ENCODE measurements at places on chromosomes 1 and 21.

GRCh38 chr1:180785887-180786286 is 126.8 kb upstream of the KIAA1614 start:
- no peak for DNase-seq

DNA sequence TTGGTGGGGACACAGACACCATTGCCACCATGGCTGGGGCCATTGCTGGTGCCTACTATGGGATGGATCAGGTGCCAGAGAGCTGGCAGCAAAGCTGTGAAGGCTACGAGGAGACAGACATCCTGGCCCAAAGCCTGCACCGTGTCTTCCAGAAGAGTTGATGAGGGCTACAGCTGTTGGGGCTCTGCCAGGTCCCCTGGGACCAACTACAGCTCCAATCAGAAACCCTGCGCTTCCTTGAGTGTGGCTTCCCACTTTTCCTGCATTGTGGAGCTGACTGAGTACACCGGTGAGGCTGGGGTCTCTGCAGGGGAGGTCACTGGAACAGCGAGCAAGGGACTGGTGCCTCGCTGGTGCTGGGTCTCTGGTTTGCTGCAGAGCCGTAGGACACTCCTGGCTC is 4.5 kb downstream of the ADPRS start:
- no peak for DNase-seq

GRCh38 chr1:235317168-235317567 is 10.8 kb downstream of the ARID4B start:
- DNase-seq: no peak

DNA sequence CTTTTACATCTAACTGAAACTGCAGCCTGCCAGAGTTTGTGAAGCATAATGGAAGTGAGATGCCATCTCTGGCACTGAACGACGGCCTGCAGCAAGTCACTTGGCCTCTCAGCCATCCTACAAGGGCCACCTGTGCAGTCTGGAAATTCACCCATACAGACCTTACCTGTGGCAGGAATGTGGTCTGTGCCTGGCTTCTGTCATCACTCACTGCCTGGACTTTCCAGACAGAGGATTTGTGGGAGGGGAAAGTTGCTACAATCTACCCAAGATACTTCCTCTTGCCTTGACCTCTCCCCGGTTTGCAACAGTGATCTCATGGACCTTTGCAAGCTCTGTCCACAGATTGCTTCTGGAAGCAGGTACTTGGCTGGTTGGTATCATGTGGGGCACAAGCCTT is 58.4 kb upstream of the ATP1B1 start:
- DNase-seq: no peak

GRCh38 chr1:111182052-111182451 is 18.4 kb downstream of the DENND2D start:
- DNase-seq: no peak

GRCh38 chr1:38198621-38199020 is 152.0 kb upstream of the POU3F1 start:
- no peak for DNase-seq

GRCh38 chr21:36079010-36079649 is 9.3 kb downstream of the CBR1 start:
- DNase-seq: no peak

DNA sequence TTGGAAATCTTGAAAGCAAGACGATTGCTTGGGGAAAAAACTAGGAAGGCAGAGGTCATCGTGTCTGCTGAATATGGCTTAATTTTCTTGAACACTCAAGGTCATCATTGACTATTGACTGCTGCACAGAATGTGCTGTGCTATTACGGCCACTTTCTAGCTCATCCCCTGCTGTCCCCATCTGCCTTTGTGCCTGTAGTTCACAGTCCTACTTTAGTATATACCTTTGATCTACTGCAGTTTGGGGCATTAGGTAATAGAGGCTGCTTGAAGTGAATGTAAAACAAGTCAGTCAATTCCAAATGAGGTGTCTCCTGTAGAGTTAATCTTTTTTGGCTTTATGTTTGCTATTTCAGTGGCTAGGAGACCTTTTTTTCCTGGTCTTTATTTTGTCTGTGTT is 8.3 kb downstream of the RAB4A start:
- no peak for DNase-seq

DNA sequence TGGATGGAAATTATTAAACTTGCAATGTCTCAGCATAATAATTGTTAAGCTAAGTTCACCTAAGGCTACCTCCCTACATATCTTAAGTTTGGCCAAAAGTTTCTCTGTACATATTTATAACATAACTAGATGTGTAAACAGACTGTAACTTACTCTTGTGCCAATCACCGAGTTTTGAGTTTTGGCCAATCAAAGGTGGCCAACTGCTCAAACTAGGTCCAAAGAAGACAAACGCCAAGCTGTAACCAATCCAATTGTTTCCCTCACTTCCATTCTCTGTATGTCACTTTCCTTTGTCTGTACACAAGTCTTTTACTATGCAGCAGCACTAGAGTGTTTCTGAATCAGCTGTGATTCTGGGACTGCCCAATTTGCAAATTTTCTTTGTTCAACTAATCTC is 197.8 kb downstream of the LYPLAL1 start:
- DNase-seq: no peak

GRCh38 chr1:239987103-239987745 is 104.5 kb upstream of the FMN2 start:
- DNase-seq: no peak

DNA sequence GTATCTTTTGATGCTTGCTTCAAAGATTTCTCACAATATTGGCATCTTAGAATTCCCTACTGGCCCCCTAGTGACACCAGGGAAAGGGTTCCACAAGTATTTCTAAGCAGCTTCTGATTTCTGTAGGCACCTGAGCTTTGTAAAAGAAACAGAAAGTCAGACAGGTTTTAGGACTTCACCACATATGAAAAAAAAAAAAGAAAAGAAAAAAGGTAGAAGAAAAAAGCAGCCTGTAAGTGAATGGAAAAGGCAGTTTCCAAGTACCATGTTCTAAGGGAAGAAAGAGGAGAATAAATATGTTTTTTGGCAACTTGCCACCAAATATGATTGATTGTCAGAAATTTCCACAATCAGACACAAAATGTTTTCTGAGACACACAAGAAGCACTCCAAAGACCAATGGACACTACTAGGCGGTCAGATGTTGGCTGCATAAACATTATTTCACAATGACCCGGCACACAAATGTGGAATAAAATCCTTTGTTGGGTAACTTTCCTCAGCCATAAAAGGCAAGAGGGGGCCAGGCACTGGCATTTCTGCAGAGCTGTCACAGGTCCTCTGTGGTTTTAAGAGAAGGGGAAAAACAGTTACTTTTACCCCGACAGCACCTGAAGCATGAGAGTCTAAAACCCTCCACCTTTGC is 12.7 kb upstream of the CPLANE2 start:
- no peak for DNase-seq

DNA sequence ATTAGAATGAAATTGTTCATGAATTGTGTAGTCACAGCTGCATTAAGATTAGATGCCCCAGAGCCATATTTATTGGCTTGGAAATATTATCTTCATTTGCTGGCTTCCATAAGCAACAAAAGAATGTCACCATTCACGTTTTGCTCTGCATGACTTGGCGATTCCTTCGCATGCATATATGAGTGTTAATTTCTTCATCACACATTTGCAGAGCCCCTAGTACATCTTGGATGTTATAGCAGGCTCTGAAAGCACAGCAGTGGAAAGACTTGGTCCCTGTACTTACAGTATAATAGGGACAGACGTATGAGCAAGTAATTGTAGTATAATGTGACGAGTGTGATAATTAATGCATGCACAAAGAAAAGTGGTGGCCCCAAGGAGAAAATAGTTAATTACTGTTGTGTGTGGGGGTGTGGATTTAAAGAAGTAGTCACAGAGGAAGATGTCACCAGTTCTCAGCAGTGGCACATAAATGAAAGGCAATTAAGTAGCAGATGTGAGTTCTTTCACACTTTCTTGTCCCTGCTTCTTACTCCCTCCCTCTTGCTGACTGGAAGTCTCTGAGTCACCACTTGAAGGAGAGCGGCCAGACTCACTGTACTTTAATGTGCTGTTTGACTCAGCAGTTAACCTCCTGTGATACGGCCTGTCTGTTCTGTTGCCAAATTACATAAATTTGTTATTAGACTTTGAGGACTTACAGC is 21.0 kb downstream of the S100A10 start:
- DNase-seq: no peak

- no peak for DNase-seq
Observed at GRCh38 chr1:19712928-19713327, 48.3 kb downstream of the HTR6 start.

DNA sequence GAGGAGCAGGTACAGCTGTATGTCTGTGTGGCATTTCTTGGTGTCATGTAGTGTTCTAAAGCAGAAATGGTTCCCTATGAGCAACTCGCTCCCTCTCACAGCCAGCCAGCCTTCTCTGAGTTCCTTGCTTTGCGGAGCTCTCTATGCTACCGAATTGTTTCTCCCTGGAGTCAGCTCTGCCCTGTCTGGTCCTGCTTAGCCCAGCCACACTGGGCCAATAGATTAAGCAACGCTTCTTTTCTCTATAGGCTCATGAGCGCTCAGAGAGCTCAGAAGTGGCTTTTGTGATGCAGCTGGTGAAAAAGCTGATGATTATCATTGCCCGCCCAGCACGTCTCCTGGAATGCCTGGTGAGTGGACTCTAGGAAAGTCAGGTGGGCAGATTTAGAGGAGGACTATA is 113.1 kb downstream of the PIK3R3 start:
- no peak for DNase-seq

DNA sequence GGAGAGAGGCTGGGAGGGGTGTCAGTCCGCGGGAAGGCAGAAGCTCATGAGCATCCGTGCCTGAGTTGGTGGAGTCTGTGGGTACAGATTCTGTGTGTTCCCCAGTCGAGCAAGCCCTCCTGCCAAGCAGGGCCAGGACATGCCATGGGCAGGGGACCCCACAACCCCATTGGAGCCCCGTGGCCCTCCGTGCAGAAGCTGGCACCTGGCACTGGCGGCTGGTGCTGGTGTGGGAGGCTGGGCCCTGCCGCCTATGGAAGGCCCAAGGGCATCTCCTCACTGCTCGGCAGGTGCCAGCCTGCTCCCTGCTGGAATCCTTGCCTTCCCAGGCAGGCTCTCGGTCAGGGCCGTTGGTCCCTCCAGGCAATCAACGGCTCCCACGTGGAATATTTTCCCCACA is 73.7 kb downstream of the UBE2T start:
- DNase-seq: no peak

GRCh38 chr1:189834813-189835212 is 642.9 kb downstream of the BRINP3 start:
- no peak for DNase-seq

DNA sequence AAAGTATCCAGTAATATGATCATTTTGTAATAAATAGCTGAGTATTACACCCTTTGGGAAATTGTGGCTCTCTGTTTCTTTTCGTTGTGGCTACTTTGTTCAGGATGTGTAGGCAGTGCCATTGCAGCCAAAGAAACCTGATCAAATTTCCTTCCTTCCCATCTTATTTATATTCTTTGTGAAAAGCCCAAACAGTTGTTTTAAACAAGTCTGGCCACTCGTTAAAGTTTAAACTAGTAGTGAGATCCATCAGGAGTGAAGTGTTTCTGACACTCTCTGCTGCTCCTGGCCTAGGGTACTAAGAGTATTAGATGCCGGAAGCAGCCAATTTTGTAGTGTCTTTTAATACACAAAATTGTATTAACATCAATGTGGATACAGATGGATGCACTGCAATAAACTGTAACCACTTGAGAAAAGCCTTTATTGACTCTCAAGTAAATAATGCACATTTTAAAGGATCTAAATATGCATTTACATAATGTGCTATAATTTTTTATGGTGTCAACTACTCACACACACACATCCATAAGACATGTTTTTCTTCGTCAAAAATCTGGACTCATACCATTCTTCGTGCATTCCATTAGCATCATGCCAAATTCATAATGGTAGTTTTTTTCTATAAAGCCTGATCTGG is 317.9 kb downstream of the NFIA start:
- no peak for DNase-seq

- DNase-seq: no peak
Observed at GRCh38 chr21:41247561-41248545, 68.7 kb upstream of the FAM3B start.

DNA sequence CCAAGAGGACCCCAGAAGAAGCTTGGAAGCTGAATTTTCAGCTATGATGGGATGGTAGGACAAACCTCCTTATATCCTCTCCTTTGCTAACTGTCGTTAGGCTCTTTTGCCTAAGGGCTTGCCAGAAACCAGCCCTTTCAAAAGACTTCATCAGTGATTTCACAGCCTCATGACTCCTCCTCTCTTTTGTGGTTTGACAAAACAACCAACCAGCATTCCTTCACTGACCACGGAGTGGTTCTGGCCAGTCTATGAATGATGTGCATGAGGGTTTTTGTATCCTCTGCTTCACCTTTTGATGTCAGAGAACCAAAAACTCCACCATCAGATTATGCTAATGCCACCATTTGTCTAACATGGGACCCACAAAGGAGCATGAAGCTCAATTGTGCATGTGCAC is 116.9 kb upstream of the COA6 start:
- DNase-seq: no peak

DNA sequence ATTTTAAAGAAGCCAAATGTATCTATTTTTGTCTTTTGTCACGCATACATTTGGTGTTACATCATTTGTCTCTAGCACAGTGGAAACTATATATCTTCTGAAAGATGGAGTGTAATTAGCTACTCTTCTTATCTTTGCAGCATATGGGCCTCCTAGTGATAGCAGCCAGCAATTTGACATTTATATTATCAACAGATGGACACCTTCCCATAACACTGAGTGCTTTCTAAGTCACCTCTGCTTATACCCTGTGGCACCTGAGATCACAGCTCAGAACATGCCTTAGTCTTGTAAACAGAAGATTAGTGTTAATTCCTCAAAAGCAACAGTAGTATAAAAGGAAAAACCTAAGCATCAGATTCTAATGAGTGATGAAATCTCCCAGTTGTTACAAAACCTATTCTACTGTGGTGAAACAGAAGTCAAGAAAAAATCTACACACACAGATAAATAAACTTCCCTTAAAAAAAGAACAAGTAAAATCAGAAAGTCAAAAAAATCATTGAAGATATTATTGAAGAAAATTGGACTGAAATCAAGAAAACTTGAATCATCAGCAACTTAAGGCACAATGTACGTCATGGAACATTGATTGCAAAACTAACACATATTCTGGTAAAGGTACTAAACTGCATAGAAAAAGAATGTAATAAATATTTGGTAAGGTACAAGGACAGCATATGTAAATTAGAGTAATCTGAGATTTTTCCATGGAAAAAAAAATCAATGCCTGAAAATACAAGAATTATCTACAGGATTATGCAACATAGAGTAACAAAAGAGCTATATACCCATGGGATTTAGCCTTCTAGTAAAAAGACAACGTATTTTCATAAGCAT is 61.7 kb downstream of the KCNT2 start:
- no peak for DNase-seq

GRCh38 chr1:202187041-202187671 is 6.4 kb upstream of the LGR6 start:
- no peak for DNase-seq

- peak; percentile 16 for DNase-seq
Observed at GRCh38 chr1:94237291-94238226, at the start of gene ARHGAP29. TSS of gene ARHGAP29 (minus strand) at chr1:94237584. CDS start at chr1:94231611, 5,973 bp downstream.

- no peak for DNase-seq
Observed at GRCh38 chr1:48679859-48680258, 96.8 kb downstream of the BEND5 start.

DNA sequence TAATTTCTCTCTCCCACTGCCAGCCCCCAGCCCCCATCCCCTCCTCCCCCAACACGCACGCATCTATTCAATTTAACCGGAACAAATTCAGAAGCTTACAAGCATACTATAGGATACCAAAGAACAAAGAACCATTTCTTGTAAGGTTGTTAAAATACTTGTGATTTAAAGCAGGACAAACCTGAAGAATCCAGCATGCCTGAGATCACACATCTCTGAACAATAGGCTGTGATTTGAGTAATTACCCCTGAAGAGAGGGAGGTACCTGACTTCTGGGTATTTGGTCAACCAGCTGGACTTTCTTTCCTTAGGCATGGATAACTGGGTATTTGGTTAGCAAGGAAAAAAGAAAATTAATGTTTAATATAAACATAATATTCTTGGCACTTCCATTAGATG is 105.1 kb downstream of the NMNAT2 start:
- DNase-seq: no peak

All from activated CD8-positive, alpha-beta memory T cell treated with anti-CD3 and anti-CD28 coated beads for 48 hours (primary cell).